ENCODE measurements at places on chromosomes 5 and 9.

- no peak for DNase-seq
These were observed 27.0 kb downstream of the VCAN start for GRCh38 chr5:83498585-83498984.

- no peak for DNase-seq
These were observed 49.2 kb downstream of the ESM1 start for GRCh38 chr5:54936201-54936600.

DNA sequence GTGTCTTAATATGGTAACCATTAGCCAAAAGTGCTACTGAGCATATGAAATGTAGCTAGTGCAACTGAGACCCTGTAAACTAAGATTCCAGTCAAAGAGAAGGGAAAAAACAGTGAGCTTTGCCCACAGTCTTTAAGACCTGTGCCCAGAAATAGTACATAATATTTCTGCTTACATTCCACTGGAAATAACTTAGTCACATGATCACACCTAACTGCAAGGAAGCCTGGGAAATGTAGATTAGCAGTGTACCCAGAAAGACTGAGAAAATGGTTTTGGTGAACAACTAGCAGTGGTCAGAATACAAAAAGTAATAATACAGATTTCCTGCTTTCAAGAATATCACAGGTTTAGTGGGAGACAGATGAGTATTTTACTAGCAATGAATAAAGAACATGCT is 2.5 kb upstream of the CPLANE1 start:
- no peak for DNase-seq

- no peak for DNase-seq
These were observed 49.5 kb upstream of the EGFLAM start for GRCh38 chr5:38208782-38209378.

GRCh38 chr5:135287551-135287950 is 111.5 kb downstream of the MACROH2A1 start:
- no peak for DNase-seq
